ENCODE measurements at places on chromosomes 5 and 9.

GRCh38 chr9:109906766-109907382 lies 126.9 kb downstream of the PALM2AKAP2 start:
- DNase-seq: no peak

DNA sequence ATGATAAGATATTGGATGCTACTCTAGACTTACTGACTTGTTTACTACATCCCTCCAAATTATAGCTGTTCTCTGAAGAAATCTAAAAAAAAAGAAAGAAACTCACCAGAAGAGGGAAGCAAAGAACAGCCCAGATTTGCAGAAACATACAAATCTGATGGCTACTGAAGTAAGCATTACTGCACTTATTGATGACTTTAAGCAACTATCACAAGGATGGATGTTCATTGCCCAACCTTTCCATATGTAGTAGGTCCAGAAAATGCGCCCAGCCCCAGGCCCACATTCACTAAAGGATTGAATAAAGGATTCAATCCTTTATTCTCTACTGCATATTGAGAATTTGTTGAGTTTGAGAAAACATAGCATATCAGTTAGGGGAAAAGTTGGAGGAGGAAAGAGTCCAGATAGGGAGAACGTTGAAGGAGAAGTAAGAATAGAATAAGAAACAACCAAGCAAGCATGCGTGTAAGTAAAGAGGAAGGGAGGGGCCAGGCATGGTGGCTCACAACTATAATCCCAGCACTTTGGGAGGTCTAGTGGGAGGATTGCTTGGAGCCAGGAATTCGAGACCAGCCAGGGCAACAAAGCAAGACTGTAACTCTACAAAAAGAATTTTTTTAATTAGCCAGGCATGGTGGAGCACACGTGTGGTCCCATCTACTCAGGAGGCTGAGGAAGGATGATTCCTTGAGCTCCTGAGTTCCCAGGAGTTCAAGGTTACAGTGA lies 33.8 kb upstream of the DTWD2 start:
- DNase-seq: peak; percentile 50

DNA sequence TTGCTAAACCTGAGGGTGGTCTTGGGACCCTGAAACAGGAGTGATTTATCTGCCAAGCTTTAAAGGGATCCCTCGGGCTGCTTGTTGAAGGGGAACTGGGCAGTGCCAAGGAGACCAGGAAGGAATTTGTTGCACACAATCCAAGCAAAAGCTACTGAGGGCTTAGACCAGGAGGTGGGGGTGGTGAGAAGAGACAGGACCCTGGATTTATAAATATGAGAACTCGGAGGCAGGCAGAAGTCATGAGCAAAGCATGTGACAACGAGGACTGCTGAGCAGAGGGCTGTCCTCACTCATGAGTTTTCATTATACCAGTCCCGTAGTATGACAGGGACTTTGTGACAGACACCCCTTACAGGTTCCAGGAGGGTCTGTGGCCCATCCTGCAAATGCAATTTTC lies 237.3 kb downstream of the DRD1 start:
- no peak for DNase-seq

- no peak for DNase-seq
Observed at GRCh38 chr9:99561509-99561917, 260.2 kb upstream of the NR4A3 start.

- no peak for DNase-seq
Observed at GRCh38 chr5:35685161-35685560, 67.5 kb downstream of the SPEF2 start.

GRCh38 chr9:98925956-98926355 lies 17.8 kb upstream of the COL15A1 start:
- DNase-seq: no peak

DNA sequence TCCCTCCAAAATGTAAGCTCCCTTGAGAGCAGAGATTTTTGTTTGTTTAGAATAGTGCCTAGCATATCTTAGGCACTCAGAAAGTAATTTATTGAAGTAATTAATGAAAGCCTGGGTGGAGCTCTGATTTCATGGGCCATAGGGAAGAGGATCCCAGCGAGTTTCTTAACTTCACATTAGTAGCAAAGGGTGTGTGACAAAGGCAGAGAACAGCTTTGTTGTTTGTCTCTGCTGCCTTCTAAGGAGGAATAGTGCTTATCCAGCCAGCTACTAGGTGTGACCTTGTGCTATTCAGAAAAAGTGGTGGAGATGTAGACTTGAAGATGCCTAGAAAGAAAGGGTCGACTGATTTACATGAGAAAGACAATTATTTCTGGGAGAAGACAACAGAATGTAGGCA lies 149.0 kb downstream of the CD180 start:
- DNase-seq: no peak

DNA sequence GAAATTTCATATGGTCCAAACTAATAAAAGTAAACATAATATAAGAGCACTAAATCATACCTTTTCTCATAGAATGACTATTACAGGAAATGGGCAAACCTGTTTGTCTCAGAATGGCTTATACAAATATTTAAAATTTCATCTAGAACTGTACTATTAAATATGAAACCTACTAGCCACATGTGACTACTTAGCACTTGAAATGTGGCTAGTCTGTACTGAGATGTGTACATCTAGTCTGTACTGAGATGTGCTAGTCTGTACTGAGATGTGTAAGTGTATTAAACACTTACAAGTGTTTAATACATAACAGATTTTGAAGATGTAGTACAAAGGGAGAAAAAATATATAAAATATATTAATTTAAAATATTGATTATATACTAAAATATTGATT lies 22.4 kb downstream of the ABITRAM start:
- DNase-seq: no peak

- DNase-seq: no peak
Observed at GRCh38 chr9:129568560-129569501, 52.1 kb downstream of the C9orf50 start.

DNA sequence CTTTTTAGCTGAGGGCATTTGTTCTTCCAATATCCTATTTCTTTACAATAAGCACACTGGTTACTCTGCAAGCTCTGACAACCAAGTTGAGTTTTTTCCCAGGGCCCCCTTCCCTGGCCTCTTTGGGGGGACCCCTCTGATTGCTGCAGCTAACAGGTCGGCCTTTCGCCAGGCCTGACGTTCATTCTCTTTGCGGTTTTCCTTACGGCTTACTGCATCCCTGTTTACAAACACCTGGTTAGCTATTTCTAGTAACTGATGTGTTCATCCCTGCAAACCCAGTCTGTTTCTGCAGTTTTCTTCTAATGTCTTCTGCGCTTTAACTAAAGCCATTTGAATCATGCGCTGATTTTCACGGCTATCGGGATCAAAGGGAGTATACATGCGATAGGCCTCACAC lies 37.5 kb upstream of the PPP1R26 start:
- no peak for DNase-seq

- DNase-seq: no peak
Observed at GRCh38 chr5:157193699-157194424, 13.2 kb downstream of the ITK start.

DNA sequence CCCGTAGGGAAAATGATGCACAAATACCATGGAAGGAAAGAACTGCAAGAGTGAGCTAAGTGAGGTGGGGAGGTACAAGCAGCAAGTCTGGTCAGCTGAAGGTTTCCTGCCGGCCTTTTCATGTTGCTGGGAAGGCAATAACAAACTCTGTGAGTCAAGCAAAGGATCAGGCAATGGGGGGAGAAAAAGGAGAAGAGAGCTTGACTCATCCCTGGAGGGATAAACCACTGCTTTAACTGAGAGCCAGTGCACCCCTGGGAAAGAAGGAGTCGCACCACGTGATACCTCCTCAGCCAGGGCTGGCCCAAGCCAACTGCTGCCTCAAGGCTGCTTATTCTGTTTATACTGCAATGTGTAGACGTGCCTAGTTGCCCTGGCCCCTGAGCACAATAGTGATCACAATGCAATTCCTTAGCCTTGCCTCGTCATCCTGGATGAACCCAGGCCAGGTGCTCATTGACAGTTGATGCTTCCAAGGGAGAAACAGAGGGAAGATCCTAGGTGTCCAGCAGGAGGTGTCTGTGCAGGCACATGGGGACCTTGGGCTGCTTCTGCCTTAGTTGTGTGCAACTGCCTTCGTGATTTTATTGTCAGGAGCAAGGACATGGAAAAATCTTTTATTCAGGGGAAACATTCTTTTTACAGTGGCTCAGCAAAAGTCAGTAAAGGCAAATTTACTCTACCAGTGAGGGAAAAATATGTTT lies 203.0 kb upstream of the TUT7 start:
- DNase-seq: no peak

- no peak for DNase-seq
Observed at GRCh38 chr9:125397736-125398135, 136.1 kb downstream of the GAPVD1 start.

- DNase-seq: no peak
Observed at GRCh38 chr9:135512904-135513303, 8.3 kb upstream of the LCN1 start.

- DNase-seq: no peak
Observed at GRCh38 chr5:142758062-142758795, 11.9 kb upstream of the ARHGAP26 start.

- DNase-seq: no peak
Observed at GRCh38 chr5:149940077-149940574, 4.5 kb downstream of the PDE6A start.
